ENCODE measurements at places on chromosomes 16 and 17. TPM values are rescaled to one million over a fixed set of nuclear protein-coding genes. Genes with fewer than 3 reads are reported as not detected.

CSH1 gene
- not detected for total RNA-seq

MSRB1 gene
- 13.6 TPM for total RNA-seq

NOXO1 gene
- 0.25 TPM for total RNA-seq

CLEC18C gene
- total RNA-seq: 1.1 TPM

FBXO39 gene
- total RNA-seq: not detected

SOX8 gene
- 9.2 TPM for total RNA-seq

TPSD1 gene
- not detected for total RNA-seq

CHAD gene
- 0.11 TPM for total RNA-seq

EME1 gene
- 13.4 TPM for total RNA-seq

OR1A2 gene
- not detected for total RNA-seq

LPO gene
- total RNA-seq: not detected

TMEM106A gene
- 5.8 TPM for total RNA-seq

EXOC3L1 gene
- 3.7 TPM for total RNA-seq

CES1 gene
- total RNA-seq: not detected

SLC6A2 gene
- 3.4 TPM for total RNA-seq

TNFRSF13B gene
- total RNA-seq: not detected

PHF23 gene
- total RNA-seq: 57.7 TPM

PLD6 gene
- total RNA-seq: 0.42 TPM

ITGA2B gene
- total RNA-seq: 11.0 TPM

MEOX1 gene
- 1.0 TPM for total RNA-seq

TMEM95 gene
- total RNA-seq: not detected

NETO2 gene
- 17.6 TPM for total RNA-seq

SEPTIN12 gene
- total RNA-seq: 1.7 TPM

PRR35 gene
- 0.66 TPM for total RNA-seq

VASN gene
- 33.3 TPM for total RNA-seq

CYGB gene
- total RNA-seq: 7.4 TPM

RUNDC3A gene
- total RNA-seq: 5.8 TPM

GPR139 gene
- not detected for total RNA-seq

KIF2B gene
- total RNA-seq: not detected

PRCD gene
- total RNA-seq: 7.3 TPM

RAMP2 gene
- 16.2 TPM for total RNA-seq

CORO6 gene
- 127 TPM for total RNA-seq

TM4SF5 gene
- not detected for total RNA-seq

RPL23 gene
- total RNA-seq: 2,692 TPM

SCN4A gene
- 0.63 TPM for total RNA-seq

NOD2 gene
- total RNA-seq: not detected

MARVELD3 gene
- total RNA-seq: not detected

MEIOC gene
- 0.46 TPM for total RNA-seq

PRSS27 gene
- 13.0 TPM for total RNA-seq

MRM1 gene
- total RNA-seq: 8.9 TPM

KRTAP9-2 gene
- not detected for total RNA-seq

CA4 gene
- 0.18 TPM for total RNA-seq

KRTAP4-1 gene
- not detected for total RNA-seq

TMEM235 gene
- total RNA-seq: 2.0 TPM

SPATA22 gene
- total RNA-seq: not detected
